GF-D8 (cell line): ENCODE measurements at places on chromosomes 4 and X.

DNA sequence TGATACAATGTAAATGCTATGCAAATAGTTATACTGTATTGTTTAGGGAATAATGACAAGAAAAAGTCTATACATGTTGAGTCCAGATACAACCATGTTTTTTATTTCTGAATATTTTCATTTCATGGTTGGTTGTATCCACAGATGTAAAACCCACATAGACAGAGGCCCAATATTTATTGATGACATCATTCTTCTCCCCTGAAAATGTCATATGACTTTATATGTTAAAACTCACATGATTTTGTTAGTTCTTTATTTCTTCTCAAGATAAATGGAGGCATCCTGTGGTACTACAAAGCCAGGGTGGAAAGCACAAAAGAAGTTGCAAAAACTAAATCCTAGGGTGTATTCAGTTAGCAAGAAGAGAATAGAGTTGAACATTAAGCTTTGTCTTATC is 149.3 kb upstream of the GLRA2 start:
- no peak for DNase-seq

DNA sequence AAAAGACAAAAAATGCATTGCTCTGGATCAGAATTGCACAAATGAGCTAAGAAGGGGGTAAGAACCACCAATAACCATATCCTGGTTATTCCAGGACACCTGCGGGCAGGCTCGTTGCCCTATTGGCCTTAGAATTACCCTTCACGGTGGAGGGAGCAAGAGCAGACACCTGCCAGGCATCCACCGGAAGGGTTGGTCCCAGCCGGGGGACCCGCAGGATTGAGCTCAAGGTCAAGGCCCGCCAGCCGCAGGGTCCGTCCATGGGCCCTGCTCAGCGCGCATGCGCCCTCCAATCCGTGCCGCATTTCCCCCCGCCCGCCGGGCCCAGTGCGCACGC is 575 bp downstream of the SLC25A6 start:
- DNase-seq = no peak

DNA sequence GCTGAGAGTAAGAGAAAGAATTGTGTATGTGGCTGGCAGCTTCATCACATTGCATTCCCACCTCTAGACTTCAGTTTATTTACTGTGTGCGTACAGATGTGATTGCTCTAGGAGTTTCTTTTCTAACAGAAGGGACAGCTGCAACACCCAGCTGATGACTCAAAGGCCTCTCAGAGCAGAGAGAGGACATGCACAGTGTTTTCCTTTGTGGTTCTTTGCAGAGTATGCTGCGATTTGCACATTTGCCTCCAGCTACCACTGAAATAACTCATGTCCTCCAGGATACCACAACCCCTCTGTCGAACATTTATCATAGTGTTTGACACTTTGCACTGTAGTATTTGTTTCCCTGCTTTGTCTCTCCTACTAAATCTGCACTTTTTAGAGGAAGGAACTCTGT is 294.1 kb downstream of the STIM2 start:
- DNase-seq = no peak

- DNase-seq = no peak
Observed at GRCh38 chrX:50579955-50580354, 109.3 kb upstream of the DGKK start.

DNA sequence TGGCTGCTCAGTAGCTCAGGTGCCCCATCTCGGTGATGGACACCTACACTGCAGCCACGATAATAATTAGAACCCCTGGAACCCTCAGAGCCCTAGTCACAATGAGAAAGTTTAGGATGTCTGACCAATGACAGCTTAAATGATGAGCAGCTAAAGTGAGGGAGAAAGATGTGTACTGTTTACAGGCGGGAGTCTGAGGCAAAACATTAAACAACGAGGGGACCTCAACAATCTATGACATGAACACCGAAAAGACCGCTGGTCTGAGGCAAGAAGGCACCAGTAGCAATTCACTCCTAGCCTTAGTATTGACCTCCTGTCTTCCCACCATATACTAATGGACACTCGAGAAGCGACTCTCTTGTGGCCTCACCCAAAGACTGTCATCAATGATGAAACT is 369.5 kb upstream of the SMIM31 start:
- DNase-seq = no peak

DNA sequence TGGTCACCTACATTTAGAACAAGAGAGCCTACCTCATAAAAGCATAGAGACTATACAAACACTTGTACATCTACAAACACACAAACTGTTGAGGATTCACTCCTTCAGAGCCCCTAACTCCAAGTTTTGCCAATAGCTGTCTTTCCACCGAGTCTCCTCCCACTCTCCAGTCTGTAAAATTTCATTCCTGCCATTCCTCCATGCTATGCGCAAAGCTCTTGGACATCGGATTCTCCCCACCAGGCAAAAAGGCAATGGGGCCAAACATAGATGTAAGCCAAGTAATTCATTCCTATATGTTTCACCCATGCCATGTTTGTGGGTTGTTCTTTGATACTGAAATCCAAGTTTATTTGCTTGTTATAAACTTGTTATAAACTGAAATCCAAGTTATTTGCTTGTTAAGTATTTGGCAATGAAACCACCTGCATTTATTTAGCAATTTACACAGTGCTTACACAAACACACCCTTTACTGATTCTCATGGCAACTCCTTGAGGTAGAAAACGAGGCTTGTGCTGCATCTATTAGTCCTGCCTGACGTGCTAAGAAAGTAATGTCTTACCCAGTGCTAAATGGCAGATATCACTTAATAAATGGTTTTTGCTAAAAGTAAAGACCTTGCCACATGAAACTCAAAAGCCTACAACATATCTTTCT is 91.1 kb downstream of the SCFD2 start:
- no peak for DNase-seq

- DNase-seq = no peak
Observed at GRCh38 chr4:47930971-47931804, 16.8 kb upstream of the NFXL1 start.

GRCh38 chr4:137998666-137999429 is 243.3 kb downstream of the SLC7A11 start:
- no peak for DNase-seq

DNA sequence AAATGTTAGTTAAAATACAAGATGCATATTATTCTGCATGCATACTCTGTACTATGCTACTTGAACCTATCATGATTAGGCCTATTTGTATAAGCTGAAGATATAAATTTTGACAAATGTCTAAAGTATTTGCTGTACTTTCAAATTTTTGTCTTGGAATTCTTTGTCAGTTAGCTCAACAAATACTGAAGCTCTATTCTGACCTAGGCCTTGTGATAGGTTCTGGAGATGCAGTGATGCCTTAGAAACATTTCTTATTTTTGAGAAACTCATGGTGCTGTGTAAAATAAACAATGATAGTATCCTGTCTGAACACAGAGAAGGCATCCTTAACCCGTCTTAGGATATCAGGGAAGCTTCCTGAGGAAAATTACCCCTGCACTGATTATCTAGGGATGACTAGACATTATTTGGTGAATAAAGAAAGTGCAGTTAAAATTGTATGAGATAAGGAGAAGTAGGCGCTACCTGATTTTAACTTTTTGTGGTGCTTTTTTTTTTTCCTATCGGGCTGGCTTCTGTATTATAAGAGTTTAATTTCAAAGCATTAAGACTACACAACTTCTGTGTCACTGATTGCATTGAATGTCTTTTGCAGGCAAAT is 43.4 kb downstream of the MOB1B start:
- DNase-seq = no peak

DNA sequence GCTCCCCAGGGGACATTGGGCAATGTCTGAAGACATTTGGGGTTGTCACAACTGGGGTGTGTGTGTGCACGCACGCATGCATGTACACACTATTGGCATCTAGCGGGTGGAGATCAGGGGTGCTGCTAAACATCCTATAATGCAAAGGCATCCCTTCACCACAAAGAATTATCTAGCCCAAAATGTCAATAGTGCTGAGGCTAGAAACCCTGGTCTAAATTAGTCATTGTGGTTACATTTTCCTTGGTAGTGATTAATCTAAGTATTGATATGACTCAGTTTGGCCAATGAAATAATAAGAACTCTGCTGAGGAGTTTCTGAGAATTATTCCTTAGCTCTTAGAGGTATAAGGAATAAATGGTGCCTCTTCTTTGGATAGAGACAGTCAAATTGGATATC is 200.2 kb downstream of the CLCN4 start:
- no peak for DNase-seq

- DNase-seq = no peak
Observed at GRCh38 chrX:2500803-2501558, at the start of the genes DHRSX and ZBED1. DHRSX (minus strand) TSS chrX:2500976; CDS start chrX:2500925, 51 bp downstream. ZBED1 (minus strand) TSS chrX:2500976; CDS start chrX:2490719, 10,257 bp downstream.

DNA sequence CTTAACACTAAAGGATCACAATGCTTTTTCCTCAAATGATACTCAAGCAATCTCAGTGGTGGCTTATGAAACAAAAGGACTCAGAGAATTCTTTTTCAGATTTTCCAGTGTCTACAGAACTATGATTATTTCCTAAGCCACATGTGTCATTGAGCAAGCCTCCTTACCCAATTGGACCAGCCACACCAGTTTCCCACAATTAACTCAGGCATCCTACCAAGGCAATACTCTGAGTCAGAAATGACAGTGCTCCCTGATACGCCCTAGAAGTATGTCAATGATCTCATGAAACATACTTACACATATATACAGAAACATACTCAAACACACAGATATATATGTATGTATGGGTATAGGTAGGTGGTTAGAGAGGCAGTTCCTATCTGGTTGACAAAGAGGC is 4.8 kb downstream of the ADAMTS3 start:
- no peak for DNase-seq

DNA sequence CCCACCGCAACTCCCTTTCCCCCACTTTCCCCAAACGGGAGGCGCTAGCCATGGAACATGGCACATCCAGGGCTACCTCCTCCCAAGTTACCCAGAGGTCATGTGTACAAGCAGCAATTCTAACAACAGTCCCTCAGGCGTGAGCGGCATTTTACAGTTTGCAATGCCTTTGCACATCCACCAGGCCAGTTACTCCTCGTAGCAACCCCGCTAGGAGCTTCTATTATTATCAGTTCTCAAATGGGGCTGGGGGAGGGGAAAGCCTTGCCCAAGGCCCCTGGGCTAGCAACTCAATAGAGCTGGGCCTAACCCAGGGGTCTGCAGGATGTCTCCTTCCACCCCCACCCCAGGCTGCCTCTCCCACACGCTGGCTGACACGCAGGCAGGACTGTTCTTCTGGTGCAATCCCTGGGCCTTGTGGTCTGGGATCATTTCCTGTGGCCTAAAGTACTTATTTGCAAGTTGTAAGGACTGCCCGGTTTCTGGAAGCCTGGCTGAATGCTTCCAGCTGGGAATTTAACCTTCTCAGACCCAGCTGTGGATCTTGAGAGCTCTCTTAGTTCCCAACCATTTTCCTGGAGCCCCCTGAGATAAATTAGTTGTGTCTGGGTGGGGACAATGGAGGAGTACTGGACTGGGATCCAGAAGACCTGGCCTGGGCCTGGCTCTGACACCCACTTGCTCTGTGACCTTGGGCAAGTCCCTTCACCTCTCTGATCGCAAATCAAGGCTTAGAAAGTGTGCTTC is 27.7 kb downstream of the PJA1 start:
- no peak for DNase-seq

- DNase-seq = no peak
Observed at GRCh38 chr4:568351-568652, 7.8 kb downstream of the TMEM271 start.

GRCh38 chrX:12425496-12425895 is 287.2 kb downstream of the FRMPD4 start:
- DNase-seq = no peak

DNA sequence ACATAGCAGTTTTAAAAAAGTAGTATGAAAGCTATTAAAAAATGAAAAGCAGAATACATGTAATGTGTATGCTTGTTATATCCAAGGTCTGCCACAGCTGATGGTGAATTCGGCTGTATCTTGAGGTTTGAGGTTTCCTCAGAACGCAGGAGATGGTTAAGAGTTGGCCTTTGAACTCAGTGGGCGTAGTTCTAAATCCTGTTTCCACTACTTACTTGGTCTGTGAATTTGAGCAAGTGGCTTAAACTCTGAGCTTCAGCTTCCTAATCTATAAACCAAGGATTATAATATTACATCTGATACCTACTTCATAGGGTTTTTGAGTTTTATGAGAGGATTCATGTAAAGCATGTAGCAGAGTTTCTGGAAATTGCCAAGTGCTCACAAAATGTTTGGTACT is 125.2 kb downstream of the STIM2 start:
- peak; percentile 61 for DNase-seq

- no peak for DNase-seq
Observed at GRCh38 chrX:9293051-9293496, 171.8 kb upstream of the TBL1X start.

GRCh38 chr4:123477711-123478209 is 81.2 kb downstream of the SPRY1 start:
- DNase-seq = peak; percentile 4

DNA sequence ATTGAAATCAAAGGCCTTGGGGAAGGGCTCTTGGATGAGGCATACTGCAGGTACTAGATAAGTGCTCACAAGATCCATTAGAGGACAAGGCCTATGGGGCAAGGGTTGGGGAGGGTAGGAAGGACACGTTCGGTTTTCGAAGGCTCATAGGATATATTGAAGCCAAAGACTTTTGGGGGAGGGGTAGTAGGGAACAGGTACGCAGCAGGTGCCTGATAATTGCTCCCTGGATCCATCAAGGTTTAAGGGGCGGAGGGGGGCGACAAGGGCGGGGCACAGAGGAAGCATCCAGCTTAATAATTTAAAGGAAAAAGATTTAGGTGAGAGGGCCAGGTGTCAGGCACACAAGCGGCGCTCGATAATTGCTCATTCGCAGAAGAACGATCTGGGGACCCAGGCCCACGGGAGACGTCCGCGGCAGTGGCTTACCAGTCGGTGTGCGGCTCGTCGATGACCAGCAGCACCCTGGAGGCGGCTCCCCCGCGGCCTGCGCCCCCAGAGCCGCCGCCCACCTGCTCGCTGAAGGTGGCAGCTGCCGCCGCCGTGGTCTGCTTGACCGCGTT is 653 bp downstream of the SYN1 start:
- no peak for DNase-seq

- no peak for DNase-seq
Observed at GRCh38 chr4:138053641-138054301, 188.4 kb downstream of the SLC7A11 start.

- DNase-seq = no peak
Observed at GRCh38 chr4:167838686-167839085, 253.7 kb upstream of the ANXA10 start.

DNA sequence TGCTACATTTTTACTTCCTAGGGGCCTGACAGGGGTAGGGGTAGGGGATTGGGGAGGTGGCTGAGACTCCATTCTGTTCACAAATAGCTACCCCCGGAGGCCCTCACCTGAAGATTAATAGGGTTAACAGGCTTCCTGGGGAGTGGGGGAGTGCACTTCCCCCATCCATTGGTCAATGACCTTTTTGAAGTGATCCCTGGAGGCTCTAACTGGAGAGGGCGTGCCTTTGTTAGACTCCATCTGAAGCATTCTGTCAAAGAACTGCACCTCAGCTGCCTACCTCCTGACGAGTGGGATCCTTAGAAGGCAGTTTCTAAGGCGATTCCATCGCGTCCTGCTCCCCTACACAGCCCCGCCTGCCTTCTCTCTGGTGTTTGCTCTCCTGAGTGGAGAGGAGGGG is 10.0 kb upstream of the MTM1 start:
- no peak for DNase-seq

- no peak for DNase-seq
Observed at GRCh38 chr4:182944484-182945213, 27.5 kb upstream of the DCTD start.

- DNase-seq = no peak
Observed at GRCh38 chr4:26542991-26543390, 40.9 kb upstream of the TBC1D19 start.

- no peak for DNase-seq
Observed at GRCh38 chrX:117120700-117121099, 657.9 kb upstream of the CT83 start.
